Stimulated activated CD4-positive, alpha-beta T cell treated with anti-CD3 and anti-CD28 coated beads, Interleukin-12 subunit alpha, Interleukin-12 subunit beta, amount 100 ng/mL, for 4 hours (primary cell): ENCODE measurements at places on chromosomes 7 and 10.
A peak's percentile ranks its signal among the peaks of the same experiment; 100 is the strongest.

- DNase-seq = no peak
These were observed 272.4 kb downstream of the SKAP2 start for GRCh38 chr7:26592011-26592410.

GRCh38 chr7:97555857-97556421 lies 175.9 kb upstream of the TAC1 start:
- DNase-seq = no peak

DNA sequence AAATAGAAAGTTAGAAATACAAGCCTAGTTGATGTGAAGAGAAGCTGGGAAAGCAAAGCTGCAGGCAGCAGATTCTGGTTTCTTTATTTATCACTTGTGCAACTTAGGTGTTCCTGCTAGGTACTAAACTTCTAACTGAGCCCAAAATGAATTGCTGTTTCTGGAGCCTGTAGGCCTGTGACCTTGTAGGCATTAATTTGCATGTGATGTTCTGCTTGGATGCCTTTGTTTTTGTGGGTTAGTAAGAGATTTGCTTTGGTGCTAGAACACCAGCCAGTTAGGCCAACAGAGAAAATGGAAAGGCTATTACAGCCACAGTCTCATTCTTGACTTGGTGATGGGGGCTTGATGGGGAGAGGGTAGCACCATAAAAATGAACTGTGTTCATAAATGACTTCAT lies 370.7 kb downstream of the PPP1R3A start:
- no peak for DNase-seq

DNA sequence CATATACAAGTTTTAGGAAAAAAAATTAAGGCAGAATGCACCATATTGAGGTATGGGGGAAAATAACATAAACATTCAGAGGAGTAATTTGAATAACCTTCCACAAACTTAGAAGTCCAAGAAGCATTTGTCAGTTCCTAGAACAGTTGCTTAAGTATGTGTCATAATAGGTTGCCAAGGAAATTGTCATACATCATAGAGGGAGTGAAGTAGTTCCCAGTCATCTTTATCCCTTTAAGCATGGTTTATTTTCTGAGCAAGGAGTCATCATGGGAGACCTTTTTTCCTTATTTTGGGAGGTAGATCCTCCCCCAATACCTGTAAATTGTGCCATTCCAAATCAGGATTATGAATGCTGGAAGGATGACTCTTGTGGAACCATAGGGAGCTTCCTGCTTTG lies at the start of gene SSMEM1:
SSMEM1 (plus strand) TSS at position 219 of the 400 bp plus-strand sequence; CDS start at position 270, 51 bp downstream.
- DNase-seq = no peak

GRCh38 chr7:17016402-17017010 lies 134.7 kb upstream of the AGR3 start:
- DNase-seq = no peak

DNA sequence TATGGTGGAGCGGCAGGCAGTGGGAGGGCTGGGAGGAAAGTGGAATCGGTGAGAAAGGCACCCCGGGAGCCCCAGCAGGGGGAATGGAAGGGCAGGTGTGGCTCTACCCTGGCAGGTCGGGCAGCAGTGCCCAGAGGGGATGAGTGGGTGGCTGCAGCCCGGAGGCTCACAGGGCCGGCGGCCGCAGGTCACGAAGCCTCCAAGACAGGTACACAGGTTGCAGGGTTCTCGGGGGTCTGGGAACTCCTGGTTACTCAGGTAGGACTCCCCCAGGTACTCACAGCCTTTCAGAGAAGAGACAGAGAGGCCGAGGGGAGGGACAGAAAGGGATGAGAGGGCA lies 21.8 kb downstream of the KCP start:
- DNase-seq = no peak

DNA sequence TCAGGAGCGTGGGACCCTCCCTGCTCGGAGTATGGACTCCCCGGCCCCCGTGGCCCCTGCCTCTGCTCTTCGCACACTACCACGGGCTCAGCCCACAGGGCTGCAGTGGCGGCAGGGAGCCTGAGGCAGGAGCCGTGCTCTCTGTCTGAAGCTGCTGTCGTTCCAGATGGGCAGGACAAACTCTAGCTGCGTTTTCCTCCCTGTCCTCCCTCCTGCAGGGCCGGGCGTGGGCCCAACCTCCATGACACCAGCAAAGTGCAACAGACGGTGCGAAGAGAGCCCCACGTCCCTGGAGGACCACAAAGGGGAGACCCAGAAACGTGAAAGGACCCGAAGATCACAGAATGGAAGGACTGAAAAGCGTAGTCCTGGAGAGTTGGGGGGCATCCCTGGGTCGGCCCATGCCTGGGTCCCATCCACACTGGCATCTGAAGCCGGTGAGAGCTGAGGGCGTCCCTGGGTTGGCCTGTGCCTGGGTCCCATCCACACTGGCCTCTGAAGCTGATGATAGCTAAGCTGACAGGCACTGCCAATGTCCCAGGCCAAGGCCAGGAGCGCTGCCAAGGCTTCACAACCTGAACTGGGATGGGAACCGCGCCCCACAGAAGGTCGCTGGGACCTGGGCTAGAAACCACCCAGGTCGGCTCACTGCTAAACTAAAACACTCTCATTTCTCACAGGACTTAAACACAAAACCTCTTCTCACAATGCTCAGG lies 267.0 kb downstream of the MAD1L1 start:
- no peak for DNase-seq

DNA sequence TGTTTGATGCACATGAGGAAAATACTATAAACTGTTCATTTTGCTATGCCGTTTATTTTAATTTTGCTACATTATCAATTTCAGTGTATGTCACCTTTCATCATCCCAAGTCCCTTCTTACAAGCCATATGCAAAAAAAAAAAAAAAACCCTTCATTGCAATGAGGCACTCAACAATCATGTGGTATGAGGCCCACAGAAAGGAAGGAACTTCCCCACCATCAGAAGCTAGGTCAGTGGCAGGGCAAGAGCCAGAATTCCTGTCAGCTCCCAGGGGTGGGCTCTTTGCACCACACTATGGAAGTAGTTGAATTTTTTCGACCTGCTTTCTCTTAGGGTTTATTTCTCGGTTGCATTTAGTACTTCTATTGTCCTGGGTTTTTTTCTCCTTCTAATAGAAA lies 75.4 kb downstream of the NOC3L start:
- no peak for DNase-seq

DNA sequence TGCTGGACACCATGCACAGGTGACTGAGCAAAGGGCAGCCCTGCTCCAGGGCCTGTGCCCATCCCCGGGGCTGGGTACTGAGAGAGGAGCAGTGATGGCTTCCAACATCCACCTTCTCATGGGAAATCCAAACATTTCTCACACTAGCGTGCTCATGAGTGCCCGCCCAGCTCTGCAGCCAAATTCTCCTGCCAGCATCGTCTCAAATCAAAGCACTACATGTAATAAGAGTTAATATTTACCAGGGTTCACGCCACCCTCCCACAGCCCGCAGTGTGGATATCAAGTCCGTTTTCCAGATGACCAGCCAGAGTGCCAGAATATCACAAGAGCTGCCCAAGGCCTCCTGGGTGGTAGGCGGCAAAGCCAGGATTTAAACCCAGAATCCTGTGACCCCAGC lies 12.1 kb downstream of the IL15RA start:
- no peak for DNase-seq

DNA sequence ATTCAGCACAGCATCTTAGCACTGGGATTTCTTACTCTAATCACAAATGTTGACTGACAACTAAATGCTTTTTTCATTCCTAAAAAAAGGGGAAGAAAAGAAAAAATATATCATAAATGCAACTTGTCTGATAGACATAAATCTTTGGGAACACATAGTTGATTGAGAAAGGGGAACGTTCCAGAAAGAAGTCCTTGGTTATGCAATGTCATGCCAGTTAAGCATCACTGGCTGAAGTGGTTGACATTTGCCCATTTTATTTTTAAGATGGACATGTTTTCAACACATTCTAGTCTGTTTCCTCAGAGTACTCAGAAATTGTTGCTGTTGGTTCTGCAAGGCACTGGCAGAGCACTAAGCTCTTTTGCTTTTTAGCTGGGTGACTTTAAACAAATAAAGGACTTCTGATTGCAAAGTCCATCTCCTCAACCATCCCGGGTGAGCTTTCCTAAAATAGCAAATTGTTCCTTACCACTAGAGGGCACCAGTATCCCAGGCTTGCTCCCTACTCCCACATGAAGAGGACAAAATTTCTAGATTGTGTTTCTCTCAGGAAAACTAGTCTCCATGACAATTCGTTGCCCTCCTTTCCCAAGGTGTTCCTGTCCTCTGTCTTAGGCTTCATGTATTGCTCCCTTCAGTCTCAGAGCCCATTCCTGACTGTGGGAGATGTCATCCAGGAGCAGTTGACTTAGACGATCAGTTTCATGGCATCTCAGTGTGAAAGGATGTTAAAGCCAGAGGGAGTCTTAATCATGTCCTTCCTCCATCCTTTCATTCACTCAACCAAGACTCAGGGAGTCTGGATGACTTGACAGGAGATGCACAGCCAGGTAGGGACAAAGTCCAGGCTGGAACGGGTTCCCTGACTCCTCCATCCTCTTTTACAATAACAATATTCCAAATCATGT lies 23.9 kb downstream of the OPALIN start:
- DNase-seq = no peak

DNA sequence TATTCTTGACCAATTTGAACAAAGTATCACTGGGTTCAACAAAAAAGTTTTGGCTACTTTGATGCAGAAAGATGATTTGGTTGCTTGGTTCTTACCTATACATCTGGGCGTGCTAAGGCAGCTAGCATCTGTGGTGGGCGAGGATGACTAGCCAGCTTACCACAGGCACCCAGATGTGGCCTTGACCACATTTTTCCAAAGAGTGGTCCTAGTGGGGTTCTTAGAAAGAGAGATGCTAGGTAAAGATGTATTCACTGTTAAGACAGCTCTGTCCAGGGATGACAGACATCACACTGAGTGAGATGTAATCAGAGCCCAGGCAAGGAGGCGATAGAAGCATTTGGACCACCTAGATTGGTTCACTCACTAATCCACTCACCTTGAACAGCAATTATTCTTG lies 785 bp downstream of the DNTT start:
- no peak for DNase-seq

DNA sequence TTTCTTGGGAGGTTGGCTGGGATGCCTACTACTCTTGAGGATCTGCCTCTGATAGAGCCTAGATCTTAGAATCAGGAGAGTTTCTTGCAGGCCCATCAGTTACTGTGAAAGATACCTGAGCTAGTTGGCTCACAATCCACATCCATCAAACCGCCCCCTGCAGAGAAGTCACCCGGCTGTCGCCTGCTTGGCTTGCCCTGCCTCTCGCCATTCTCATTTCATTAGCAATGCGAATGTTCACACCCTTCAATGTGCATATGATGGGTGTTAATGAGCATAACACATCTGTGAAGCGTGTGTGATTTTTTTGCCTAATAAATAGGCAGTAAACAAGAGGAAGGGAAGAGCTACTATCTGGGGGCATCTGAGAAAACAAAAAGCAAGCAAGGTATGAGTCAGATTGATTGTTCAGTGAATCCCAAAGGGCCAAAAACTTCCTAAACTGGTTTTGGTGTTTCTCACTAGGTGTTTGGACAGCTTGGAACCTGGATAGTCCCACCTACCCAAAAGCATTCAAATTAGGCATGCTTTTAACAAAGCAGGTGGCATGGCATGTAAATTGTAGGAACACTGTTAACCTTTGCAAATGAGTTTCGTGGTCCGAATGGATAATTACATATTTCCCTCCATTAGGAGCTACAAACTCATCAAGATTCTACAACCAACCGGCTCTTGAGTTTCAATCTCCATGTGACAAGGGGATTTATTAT lies 272.3 kb upstream of the C7orf33 start:
- DNase-seq = no peak

DNA sequence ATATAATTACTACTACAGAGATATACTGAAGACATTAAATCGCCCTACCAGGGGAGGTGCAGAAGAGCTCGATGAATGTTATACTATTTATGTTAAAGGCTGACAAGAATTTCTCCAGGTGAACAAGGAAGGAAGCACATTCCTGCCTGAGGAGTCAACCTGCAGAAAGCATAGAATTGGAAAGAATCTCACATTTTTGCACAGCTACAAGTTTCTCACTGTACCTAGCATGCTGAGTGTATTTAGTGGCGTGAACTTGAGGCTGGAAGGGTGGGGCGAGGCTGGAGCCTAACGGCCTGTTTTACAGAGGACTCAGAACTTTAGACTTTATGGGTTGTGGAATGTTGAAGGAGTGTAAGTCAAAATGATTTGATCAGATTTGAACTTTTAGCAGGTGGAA lies 373.6 kb upstream of the LRGUK start:
- no peak for DNase-seq

GRCh38 chr7:128830231-128831177 lies at the start of gene FLNC:
Gene FLNC (plus strand): TSS chr7:128830406. CDS start chr7:128830638, 232 bp downstream.
- DNase-seq = peak; percentile 23

GRCh38 chr10:7475939-7476338 lies 65.1 kb upstream of the SFMBT2 start:
- DNase-seq = no peak

- no peak for DNase-seq
These were observed 11.6 kb downstream of the GCK start for GRCh38 chr7:44177570-44178131.

- no peak for DNase-seq
These were observed 152.0 kb downstream of the CCDC3 start for GRCh38 chr10:12849319-12850181.

GRCh38 chr7:74453322-74454011 lies at the start of gene GTF2IRD1:
Gene GTF2IRD1 (plus strand): TSS chr7:74453906. CDS start chr7:74508081, 54,175 bp downstream.
- DNase-seq = peak; percentile 33

DNA sequence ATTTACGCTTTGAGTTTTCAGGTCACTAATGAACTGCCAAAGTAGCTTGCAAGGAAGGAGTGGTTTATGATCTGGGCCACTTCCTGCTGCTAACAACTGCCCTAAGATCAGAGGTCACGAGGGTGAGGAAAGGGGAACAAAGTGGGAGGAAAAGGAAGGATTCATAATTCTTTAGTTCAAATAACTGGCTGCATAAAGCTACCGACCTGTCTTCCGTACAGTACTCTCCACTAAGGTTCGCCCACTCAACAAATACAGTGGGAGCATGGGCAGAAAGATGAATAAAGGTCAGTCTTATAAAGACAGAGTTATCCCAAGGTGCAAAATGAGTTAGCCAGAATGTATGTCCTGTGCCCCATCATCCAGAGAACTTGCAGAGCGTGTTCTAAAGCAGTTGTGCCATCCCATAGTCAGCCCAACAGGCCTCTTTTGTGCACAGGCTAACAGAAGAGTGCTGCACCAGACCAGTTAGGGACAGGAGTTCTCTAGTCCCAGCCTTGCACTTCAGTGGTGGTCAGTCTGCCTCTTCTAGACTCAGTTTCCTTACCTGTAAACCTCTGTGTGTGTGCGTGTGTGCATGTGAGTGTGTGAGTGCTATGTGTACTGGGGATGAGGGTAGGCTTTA lies 65.9 kb downstream of the CREB3L2 start:
- no peak for DNase-seq

- no peak for DNase-seq
These were observed 84.2 kb downstream of the NPY start for GRCh38 chr7:24368161-24368560.

GRCh38 chr10:26574783-26575182 lies 122.7 kb upstream of the PDSS1 start:
- DNase-seq = no peak

- DNase-seq = no peak
These were observed 17.9 kb downstream of the SCRN1 start for GRCh38 chr7:29971566-29972314.

- DNase-seq = no peak
These were observed 246.5 kb upstream of the AOAH start for GRCh38 chr7:36970551-36971514.
